ENCODE measurements at places on chromosomes 7 and 10.

DNA sequence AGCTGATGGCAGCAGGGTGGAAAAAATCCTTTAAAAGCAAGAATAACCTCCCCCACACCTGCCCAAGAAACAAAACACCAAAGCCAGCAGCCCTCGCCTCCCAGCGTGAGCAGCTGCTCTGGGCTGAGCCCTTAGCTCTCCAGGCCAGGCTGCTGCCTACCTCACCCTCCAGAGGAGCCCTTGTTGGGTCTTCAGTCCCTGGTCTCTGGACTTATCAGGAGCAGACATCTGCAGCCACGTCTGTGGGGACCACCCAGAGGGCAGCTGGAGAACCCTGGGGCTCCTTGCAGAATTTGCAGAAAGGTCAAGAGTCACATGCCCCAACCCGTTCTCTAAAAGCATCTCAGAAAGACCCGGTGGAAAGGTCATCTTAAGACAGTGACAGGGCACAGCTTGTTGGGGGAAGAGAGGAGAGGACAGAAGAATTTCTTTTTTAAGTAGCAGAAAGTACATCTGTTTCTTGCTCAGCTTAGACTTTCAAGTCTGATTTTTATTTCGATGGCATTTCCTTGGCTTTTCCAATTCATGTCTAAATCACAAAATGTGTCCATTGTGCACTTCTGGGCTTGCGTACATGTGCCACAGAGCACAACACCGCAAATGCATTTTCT lies 425.7 kb upstream of the NFE2L3 start:
- no peak for DNase-seq

DNA sequence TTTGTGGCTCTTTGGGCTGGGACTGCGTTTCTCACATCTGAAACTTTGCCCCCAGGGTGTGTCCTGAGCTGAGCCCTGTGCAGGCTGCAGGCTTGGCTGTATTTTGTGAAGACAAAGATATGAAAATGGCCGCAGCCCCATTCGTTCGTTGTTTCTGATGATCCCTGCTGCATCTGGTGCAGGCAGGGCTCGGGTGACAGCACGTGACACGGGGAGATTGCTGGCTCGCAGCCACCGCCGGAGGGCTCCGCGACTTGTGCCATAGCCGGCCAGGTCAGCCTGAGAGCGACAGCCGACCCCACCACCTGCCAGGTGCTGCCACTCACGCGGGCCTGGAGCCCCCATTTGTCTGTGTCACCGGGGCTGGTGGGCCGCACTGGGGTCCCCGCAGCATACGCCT lies 81.3 kb downstream of the ZRANB1 start:
- no peak for DNase-seq

GRCh38 chr7:20778063-20778721 lies 8.5 kb downstream of the SP8 start:
- DNase-seq = no peak

GRCh38 chr10:118472415-118473304 lies 122.8 kb downstream of the PRLHR start:
- no peak for DNase-seq

GRCh38 chr10:88474884-88475844 lies 108.0 kb downstream of the RNLS start:
- no peak for DNase-seq

DNA sequence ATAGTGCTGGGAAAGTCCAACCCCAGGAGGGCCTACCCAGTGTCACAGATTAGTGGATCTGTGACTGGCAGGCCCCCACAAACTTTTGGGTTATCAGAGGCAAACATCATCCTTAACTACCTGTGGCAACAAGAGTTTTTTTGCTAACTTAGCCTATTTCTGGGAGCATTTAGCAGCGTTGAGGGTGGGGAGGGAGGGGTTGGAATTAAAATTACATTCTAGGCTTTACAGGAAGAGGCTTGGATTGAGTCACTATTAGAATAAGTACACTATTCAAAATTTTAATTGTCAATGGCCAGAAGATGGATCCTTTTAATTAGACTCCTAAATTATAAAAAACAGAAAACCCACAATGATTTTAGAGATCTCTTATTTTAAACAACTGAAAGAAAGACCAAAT lies 267.9 kb upstream of the NPSR1 start:
- DNase-seq = no peak

GRCh38 chr10:102460836-102461186 lies 9.5 kb upstream of the C10orf95 start:
- DNase-seq = no peak

DNA sequence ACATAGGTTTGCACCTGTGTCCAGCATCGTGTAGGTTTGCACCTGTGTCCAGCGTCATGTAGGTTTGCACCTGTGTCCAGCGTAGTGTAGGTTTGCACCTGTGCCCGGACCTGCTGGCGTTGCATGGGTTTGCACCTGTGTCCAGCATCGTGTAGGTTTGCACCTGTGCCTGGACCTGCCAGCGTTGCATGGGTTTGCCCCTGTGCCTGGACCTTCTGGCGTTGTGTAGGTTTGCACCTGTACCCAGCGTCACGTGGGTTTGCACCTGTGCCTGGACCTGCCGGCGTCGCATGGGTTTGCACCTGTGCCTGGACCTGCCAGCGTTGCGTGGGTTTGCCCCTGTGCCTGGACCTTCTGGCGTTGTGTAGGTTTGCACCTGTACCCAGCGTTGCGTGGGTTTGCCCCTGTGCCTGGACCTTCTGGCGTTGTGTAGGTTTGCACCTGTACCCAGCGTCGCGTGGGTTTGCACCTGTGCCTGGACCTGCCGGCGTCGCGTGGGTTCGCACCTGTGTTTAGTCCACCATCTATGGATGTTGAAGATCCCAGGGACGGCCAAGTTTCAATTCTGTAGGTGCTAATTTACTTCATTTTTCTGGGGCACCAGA lies 158.0 kb downstream of the WDR37 start:
- no peak for DNase-seq

DNA sequence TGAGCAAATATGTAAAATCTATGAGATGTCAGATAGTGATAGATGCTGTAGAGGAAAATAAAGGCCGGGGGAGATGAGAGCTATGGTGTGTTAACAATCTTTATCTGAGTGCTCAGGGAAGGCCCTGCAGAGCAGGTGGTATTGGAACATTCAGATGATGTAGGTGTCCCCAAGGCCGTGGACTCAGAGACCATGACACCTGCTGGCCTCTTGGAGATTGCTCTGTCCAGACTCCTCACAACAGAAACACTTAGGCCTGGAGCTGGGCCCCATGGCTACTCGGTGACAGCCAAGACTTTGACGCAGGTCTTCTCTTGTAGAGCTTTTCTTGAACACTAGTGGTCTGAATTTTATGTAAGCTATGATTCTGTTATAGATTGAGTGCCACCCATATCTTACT lies 13.3 kb downstream of the AKR1E2 start:
- no peak for DNase-seq

DNA sequence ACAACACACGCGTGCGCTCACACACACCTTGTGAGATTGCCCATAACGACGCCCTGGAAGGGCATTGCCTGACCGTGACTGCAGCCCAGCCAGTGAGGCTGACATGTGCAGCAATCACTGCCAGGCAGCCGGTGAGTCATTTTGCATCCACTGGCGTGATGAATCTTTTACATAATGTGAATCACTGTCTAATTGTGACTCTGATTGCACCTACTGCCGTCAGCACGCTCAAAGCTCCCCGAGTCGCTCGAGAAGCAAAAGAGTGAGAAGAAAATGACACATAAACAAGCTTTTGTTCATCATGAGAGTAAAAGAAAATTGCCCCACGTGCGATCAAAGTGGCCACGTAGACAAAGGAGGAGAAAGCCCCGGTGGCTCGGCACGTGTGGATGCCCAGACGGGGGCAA lies 117.4 kb upstream of the PFKP start:
- peak; percentile 19 for DNase-seq

- no peak for DNase-seq
Measured at GRCh38 chr10:63071145-63071544, 62.0 kb upstream of the NRBF2 start.

DNA sequence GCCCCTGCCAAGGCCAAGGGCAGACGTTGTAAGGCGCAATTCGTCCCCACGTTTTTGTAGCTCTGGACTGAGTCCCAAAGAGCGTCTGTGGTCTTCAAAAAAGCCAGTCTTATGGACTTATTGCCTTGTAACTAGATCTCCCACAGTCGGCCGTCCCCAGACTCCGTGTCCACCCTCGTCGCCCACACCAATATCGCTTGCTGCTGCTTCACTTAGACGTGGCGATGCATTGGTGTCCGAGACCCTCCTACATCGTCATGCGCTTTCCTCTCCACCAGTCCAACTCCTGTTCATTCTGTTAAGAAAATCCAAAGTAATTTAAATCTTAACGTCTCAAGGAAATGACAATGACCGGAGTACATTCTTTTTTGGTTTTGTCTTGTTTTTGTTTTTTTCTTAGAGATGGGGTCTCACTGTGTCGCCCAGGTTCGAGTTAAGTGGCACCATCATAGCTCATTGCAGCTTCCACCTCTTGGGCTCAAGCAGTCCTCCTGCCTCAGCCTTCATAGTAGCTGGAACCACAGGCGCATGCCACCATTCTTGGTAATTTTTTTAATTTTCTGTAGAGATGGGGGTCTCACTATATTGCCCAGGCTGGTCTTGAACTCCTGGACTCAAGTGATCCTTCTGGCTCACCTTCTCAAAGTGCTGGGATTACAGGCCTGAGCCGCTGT lies 851 bp downstream of the KIFBP start:
- no peak for DNase-seq

GRCh38 chr10:34722404-34722803 lies 92.7 kb downstream of the PARD3 start:
- no peak for DNase-seq

- no peak for DNase-seq
Measured at GRCh38 chr7:234708-235553, 42.6 kb downstream of the FAM20C start.

GRCh38 chr7:154696556-154696955 lies 306.4 kb downstream of the PAXIP1 start:
- no peak for DNase-seq

DNA sequence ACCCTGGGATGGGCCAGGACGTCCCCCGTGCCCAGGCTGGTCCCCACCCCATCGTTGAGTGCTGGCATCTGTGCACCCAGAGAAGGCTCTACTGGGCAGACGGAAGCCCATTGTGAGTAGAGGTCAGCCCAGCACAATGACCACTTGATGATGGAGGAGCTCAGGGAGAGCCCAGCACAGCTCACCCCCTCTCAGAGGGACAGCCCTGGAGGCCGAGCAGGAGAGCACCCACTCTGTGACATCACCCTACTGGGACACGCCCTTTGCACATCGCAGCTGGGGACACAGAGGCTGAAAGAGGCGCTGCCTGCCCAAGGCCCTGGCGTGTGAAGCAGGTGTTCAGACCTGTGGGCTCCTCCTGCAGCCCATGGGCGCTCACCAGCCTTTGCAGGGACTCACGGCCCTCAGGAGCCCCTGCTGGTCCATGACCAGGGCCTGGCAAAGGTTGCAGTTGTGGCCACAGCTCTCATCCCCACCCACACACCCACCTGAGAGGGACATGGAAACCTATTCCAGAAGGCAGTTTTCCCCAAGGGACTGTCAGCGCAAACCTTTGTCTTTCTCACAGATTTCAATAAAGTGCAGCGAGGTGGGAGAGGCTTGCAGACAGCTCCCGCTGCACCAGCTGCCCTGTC lies 67.2 kb upstream of the PPP2R2D start:
- DNase-seq = no peak

DNA sequence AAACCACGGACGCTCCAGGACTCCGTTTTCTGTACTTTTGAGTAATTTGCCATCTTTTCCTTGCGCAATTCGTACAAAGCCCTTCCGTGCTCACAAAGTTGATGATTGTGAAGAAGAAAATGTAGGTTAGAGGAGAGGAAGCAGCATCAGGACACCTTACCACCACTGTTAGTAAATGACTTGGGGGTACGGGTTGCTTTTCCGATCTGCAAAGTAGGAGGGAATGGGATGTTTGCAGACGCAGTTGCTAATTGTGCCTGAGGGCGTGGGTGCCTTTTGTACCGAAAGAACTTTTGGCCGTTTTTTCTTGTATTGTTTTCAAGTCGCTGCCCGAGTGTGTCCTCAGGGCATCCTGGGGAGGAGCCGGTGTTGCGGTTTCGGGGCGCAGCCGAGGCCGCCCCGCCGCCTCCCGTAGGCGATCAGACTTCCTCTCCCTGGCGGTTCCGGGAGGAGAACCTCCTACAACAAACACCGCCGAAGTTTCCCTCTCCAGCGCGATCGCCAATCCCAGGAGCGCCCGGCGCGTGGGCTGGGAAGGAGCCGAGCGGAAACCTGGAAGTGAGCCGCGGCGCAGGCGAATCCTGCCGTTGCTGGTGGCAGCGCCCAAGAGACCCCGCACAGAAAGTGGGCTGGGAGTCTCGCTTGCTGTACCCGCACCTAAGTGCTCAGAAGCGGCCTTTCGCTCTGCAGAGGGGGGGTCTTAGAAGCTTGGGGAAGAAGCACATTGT lies 1.0 kb downstream of the PRR15 start:
- DNase-seq = no peak

DNA sequence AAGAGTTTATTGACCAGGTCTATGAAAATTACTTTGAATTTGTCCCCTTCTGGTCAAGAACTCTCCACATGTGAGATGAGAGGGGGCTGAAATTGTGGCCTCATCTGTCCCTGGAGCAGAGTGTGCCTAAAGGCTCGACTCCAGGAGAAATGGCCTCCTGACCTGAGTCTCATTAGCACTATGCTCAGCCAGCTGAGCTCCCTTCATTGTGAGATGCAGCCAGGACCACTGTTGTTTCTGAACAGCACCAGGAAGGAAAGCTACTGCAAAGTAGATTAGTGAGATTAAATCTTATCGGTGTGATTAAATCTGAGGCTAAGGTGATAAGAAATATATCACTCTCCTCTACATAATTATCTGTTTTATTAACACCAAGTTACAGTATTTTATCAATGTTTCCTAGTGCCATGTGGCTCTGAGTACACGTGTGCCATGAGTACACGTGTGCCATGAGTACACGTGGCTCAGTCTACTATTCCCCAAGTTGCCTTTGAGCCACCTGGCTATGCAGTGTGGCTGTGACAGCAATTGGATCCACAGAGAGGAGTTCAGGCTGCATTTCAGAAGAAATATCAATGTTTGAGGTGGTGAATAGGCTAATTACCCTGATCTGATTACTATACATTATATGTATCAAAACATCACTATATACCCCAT lies 126.9 kb downstream of the IPMK start:
- DNase-seq = no peak

DNA sequence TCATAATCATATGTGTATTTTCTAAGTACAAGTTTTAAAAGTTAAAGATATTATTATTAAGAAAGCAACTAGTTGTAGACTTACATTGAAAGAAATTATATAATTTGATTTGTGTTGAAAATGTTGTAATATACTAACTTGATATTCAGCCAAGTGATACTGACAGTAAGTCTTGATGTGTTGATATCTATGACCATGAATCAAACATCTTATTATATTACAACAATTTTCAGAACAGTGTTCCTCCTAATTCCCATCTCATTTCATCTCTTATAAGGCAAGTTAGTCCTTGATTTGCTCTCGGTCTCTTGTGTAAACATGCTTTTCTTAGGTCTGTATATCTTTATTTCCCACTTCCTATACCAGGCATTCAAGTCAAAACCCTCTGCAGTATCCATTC lies 269.2 kb upstream of the SEMA3E start:
- no peak for DNase-seq

GRCh38 chr7:95925236-95925635 lies 152.9 kb downstream of the DYNC1I1 start:
- no peak for DNase-seq
